Prostate gland (tissue), 2 donors: ENCODE measurements at places on chromosomes 3 and 15.

- H3K36me3 ChIP-seq, result no peaks in the 10 kb centered on the region
- peak overlapping the region; percentile 88 for H3K4me3 ChIP-seq
- no peaks in the 10 kb centered on the region for H3K27me3 ChIP-seq
- peak overlapping the region; percentile 82 for H3K27ac ChIP-seq
- peak; percentile 33 for DNase-seq
- no peaks in the 10 kb centered on the region for H3K4me1 ChIP-seq
Measured at GRCh38 chr3:23202203-23202920, 765 bp upstream of the UBE2E2 start.

DNA sequence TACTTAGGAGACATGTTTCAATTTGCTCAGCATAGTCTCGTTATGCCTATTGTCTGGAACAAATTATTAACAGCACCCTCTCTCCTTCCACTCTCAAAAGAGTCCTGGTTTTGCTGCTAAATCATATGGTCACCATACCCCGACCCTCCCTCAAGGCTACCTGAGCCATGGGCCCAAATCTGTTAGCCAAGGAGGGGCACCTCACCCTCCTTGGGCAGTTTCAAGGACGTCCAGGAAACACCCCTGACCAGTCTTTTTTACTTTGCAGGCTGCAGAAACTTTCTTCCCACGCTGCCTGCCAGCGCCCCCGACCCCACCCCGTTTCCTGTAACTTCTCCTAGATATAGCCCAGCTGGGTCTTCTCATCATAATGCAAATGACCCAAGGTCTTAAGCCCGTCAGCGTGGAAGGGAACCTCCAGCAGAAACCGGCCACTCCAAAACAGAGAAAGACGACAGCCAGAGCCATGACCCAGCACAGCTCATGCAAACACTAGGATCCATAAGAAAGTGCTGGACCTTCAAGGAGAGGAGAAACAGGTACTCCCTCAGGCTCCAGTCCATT lies 62.3 kb downstream of the ADCY5 start:
- no peaks in the 10 kb centered on the region for H3K27me3 ChIP-seq
- no peaks in the 10 kb centered on the region for H3K4me1 ChIP-seq
- H3K27ac ChIP-seq, result peak overlapping the region; percentile 62

- no peaks in the 10 kb centered on the region for H3K27me3 ChIP-seq
- DNase-seq, result no peak
- H3K4me1 ChIP-seq, result peaks cover 5% of the 10 kb centered on the region
- no peaks in the 10 kb centered on the region for H3K36me3 ChIP-seq
Measured at GRCh38 chr3:129599607-129600006, 6.9 kb downstream of the PLXND1 start.

- no peak for DNase-seq
- H3K4me1 ChIP-seq, result no peaks in the 10 kb centered on the region
- no peaks in the 10 kb centered on the region for H3K27me3 ChIP-seq
- no peak overlapping the region for H3K27ac ChIP-seq
Measured at GRCh38 chr3:141116721-141117120, 65.6 kb downstream of the SPSB4 start.

DNA sequence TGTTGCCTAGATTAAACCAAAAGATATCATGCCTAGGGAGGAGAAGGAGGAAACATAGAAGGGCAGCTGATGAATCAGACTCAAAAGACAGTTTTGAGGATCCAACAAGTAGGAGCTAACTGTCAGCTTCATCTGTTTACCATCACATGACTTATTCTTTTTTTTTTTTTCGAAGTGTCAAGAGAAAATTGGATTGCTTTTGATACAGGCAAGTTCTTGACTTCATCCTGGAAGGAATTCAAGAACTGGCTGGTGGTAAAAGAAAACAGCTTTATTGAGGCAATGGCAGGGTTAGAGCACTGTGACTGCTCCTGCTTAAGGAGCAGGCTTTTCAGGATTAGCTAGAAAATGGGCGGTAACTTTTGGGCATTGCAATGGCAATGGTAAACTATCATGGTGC lies 227.5 kb upstream of the KCNMB2 start:
- no peaks in the 10 kb centered on the region for H3K4me1 ChIP-seq
- no peaks in the 10 kb centered on the region for H3K27me3 ChIP-seq
- no peak for DNase-seq
- no peak overlapping the region for H3K4me3 ChIP-seq
- H3K27ac ChIP-seq, result no peak overlapping the region

DNA sequence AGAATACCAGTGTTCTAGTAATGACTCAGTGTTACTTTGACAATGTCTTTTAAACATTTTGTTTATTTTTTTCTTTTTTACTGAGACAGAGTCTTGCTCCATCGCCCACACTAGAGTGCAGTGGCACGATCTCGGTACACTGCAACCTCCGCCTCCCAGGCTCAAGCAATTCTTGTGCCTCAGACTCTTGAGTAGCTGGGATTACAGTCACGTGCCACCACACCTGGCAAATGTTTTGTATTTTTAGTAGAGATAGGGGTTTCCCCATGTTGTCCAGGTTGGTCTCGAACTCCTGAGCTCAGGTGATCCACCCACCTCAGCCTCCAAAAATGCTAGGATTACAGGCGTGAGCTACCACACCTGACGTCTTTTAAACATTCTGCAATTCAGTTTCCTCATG lies 15.7 kb downstream of the AQR start:
- no peak overlapping the region for H3K27ac ChIP-seq
- H3K27me3 ChIP-seq, result no peaks in the 10 kb centered on the region
- H3K36me3 ChIP-seq, result no peaks in the 10 kb centered on the region
- no peak overlapping the region for H3K4me3 ChIP-seq

- no peak for DNase-seq
- H3K36me3 ChIP-seq, result no peaks in the 10 kb centered on the region
- no peaks in the 10 kb centered on the region for H3K27me3 ChIP-seq
Measured at GRCh38 chr3:197151580-197151979, 122.0 kb upstream of the MELTF start.

GRCh38 chr3:5006755-5007202 lies 27.5 kb downstream of the BHLHE40 start:
- H3K36me3 ChIP-seq, result no peaks in the 10 kb centered on the region
- no peaks in the 10 kb centered on the region for H3K4me1 ChIP-seq
- no peaks in the 10 kb centered on the region for H3K27me3 ChIP-seq
- H3K27ac ChIP-seq, result no peak overlapping the region

GRCh38 chr15:69855258-69856000 lies 242.3 kb downstream of the TLE3 start:
- no peak overlapping the region for H3K27ac ChIP-seq
- DNase-seq, result no peak
- H3K27me3 ChIP-seq, result no peaks in the 10 kb centered on the region
- no peak overlapping the region for H3K4me3 ChIP-seq
- H3K4me1 ChIP-seq, result no peaks in the 10 kb centered on the region
